ENCODE measurements at places on chromosomes 16 and 17.

DNA sequence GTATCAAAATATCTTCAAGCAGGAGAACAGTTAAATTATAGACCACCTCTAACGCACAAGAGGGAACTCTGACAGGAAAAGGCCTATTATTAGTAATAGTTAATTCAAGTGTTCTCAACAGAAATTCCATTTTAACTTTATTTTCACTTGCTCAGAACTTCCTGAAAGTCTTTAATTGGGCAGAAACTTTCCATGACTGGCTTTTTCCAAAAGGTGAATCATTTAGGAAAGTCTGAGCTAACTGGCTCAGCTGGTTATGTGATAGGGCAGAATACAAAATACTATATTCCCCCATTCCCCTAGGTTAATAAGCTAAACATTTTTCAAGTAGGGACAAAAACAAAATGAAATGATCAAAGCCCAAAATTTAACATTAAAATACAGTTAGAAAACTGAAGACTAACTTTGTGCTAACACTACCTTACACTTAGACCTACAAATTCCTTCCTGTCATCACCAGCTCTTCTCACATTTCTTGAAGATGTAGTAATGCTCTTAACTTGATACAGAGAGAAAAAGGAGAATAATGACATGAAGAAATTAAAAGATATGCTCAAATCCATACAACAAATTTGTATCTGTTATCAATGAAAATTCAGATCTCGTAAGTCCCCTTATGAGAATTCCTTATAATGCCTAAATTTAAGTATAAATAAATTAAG, 31.0 kb downstream of the CFDP1 start:
- DNase-seq, result no peak

DNA sequence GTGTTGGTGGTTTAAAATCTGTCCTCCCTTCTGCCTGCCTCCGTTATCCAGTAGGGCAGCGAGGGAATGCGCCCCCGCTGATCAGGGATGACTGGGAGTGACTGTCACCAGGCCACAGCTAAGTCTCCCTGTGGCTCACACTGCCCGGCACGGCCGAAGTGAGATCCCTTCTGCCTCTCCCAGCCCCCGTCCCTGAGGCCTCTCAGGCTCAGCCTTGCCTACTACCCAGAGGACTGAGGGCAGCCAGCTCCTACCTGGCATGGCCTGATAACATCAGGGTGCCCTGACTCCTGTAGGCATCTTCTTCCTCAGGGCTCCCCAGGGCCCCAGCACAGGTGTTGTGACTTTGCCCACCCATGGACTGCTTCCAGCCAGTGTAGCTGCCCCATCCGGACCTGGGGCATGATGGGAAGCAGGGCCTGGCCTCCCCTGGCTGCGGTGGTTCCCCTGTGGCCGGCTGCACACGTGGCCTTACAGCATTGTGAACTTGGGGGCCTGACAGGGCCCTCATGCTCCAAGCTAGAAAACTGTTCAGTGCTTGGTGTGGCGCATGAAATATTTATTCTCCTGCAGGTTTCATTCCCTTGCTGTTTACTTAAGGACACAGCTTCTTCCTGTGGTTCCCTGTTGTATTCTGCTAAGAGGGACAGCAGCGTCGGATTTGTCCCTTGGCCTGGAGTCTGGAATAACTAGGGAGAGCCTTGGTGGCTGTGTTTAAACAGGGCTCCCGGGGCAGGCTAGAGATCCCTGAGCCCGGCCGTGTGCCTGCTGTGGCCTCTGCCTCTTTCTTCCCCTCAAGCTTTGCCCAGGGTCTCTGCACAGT, 30.0 kb downstream of the GINS2 start:
- DNase-seq, result no peak

DNA sequence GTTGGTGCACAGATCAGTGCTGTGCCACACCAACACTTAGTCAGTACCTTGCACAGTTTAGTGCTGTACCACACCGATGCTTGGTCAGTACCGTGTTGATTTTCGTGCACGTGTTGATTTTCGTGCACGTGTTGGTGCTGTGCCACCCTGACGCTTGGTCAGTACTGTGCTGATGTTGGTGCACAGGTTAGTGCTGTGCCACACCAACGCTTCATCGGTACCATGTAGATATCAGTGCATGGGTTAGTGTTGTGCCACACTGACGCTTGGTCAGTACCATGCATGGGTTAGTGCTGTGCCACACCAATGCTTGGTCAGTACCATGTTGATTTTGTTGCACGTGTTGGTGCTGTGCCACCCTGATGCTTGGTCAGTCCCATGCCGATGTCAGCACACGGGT, 103.5 kb downstream of the NPIPB11 start:
- DNase-seq, result no peak

DNA sequence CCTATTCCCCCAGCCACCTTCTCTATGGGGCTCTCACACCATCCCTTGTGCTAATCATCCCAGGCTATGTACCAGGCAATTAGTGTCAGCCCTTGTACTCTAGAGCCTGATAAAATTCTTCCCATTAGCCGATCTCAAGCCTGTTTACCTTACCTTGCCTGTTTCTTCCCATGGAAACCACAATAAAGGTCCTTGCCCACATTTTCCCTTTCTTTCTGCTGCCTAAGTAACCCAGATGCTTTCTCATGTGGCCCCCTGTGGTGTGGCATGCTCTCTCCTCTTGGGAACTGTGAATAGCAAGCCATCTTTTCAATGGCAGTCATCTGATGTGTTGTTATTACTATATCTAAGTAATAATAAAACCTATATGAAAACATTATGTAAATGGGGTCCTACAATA, 265.8 kb upstream of the ELAC2 start:
- DNase-seq, result no peak

- no peak for DNase-seq
These were observed 121.0 kb downstream of the ANKRD11 start for GRCh38 chr16:89369266-89369895.

- no peak for DNase-seq
These were observed 75.3 kb upstream of the MED13 start for GRCh38 chr17:62140376-62140775.

DNA sequence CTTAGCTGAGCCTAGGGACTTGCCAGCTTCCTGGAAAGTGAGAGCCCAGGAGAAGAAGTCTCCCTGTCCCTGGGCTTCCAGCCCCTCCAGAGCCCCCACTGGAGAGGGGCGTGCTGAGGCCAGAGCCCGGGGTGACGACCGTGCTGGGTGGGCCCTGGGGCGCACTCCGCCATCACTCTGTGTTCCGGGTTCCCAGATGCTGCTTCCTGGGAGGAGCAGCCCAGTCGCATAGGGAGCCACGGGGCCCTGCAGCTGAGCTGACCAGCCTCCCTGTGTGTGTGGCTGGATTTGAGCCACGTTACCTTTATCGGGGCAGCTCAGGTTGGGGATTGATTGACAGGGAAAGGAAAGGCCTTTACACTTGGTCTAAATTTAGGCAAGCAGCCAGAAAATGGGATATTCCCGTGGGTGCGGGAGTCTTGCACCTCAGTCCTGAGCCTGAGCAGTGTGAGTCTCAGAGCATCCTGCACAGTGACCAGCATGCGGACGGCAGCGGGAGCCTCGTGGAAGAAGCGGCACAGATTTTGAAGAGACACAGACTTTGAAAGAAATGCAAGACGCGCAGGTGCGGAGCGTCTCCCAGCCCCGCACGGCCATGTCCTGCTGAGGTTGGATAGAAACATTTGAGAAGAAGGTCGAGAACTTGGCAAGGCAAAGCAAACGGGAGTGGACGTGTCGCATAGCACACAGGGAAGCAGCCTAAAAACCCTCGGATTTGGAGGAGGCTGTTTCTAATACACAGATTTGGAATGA, 51.3 kb upstream of the ZNF750 start:
- DNase-seq, result no peak

GRCh38 chr17:40541060-40541872, 24.0 kb downstream of the CCR7 start:
- no peak for DNase-seq

DNA sequence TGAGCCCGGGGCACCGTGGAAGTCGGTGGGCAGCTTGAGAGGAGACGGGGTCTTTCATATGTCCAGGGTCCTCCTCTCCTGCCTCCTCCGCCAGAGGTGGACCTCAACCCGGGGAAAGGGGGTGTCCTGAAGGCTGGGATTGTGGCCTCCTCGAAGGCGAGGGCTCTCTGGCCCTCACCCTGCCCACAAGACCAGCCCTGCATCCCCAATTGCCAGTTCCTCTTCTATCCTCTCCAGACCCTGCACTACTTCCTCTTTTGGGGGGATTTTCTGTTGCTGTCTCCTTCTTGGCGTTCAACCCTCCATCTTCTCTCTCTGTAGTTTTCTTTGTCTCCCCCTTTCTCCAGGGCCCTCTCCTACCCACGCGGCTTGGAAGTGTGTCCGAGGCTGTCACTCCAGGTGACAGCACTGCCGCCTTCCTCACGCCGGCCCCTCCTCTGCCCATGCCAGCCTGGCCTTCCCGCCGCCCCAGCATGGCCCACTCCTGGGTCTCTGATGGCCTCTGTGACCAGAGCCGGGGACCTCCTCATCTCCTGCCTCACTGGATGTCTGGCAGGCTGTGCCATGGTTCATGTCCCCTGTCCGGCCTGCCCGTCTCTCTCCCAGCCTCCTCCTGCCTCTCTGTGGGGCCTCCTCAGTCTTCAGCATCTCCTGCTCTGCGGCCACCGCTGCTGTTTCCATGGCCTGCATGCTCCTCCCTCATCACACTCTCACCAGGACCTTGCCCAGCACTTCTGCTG, 2.4 kb upstream of the ITGAX start:
- DNase-seq, result no peak

- DNase-seq, result no peak
These were observed 15.7 kb downstream of the CRLF3 start for GRCh38 chr17:30808785-30809286.

DNA sequence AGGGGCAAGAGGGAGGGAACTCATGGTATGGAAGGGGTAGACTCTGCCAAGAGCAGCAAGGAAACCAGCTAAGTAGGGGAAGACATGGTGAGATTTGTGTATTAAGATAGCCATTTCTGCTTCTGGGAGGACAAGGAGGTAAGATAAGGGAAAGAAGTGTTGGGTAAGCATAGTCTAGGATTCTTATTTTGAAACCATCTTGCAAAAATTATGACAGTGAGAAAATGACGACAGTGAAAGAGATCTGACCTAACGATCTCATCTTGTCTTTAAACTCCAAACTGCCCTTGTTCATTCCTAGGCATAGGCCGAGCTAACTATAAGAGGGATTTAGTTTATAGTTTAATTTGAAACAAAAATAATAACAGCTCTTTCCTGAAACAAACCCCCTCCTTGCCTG, 5.6 kb upstream of the RBL2 start:
- no peak for DNase-seq

GRCh38 chr17:3805581-3805980, 4.6 kb upstream of the ITGAE start:
- no peak for DNase-seq

- no peak for DNase-seq
These were observed 134.4 kb downstream of the SNX11 start for GRCh38 chr17:48241770-48242497.

DNA sequence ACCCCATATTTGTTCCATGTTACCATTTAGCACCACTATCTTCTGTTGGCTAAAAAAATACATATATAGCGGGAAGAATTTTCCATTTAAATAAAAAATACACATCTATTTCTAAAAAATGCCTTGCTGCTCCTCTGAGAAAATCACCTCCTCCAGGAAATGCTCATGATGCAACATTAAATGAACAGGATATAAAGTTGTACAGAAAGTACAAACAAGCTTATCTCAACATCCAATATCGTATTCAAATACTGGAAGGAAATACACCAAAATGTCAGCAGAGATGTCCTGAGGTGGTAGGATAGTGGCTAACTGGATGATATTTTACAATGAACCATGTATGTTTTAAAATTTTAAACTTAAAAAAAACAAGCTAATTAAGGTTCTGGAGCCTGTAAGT, 21.3 kb downstream of the GNA13 start:
- no peak for DNase-seq

DNA sequence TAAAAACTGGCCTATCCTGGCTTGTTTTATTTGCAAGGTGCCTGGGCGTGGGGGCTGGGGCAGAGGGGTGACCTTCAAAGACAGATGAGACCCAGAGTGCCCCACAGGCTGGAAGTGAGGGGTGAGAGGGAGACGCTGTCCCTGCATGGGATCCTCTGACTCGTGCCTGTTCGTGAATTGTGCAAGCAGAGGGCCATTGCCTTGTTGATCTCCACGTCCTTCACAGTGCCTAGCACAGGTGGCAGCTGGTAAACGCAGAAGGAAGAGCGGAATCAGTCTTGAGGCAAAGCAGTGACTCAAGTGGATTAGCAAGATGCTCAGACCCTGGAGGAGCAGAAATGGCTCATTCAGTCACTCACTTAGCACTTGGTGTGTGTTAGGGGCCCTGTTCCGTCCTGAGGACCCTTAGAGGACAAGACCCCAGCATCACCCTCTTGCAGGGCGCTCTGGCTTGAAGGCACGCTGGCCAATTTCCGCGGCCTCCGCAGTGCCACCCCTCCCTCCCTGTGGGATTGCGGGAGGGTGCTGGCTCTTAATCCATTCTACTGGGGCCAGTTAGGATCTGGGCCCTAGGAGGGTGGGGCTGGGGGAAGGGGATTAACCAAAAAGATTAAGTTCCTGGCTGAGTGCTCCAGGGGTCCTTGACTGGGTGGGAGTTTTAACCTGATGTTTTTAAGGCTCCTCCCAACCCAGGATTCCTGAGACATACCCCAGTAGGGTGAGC, 151.2 kb downstream of the CCDC182 start:
- peak; percentile 79 for DNase-seq

GRCh38 chr17:70096861-70097260, 21.8 kb downstream of the KCNJ16 start:
- no peak for DNase-seq

GRCh38 chr17:43599046-43599395, 52.9 kb upstream of the ETV4 start:
- DNase-seq, result no peak

DNA sequence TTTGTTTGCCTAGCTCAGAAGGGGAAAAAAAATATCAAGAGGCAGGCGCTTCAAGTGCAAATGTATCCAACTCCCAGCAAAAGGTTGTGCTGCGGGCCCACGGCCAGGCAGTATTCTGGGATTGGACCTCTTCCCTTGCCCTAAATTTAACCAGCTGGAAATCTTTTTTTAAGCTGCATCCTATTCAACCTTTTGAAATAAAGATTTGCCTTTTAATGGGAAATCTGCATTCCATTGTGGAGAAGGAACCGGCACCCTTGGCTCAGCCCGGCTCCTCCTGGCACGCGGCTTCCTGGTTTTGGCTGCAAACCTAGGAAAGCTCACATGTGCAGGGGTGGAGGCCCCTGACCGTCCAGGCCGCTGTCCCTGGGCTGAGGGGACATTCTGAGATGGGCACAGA, 38.8 kb upstream of the ENPP7 start:
- DNase-seq, result no peak

- peak; percentile 69 for DNase-seq
These were observed 57.1 kb upstream of the WSB1 start for GRCh38 chr17:27236717-27237315.

GRCh38 chr16:3856367-3857141, 24.0 kb downstream of the CREBBP start:
- DNase-seq, result no peak

- DNase-seq, result no peak
These were observed 1.6 kb downstream of the PYCARD start for GRCh38 chr16:31200821-31201568.

DNA sequence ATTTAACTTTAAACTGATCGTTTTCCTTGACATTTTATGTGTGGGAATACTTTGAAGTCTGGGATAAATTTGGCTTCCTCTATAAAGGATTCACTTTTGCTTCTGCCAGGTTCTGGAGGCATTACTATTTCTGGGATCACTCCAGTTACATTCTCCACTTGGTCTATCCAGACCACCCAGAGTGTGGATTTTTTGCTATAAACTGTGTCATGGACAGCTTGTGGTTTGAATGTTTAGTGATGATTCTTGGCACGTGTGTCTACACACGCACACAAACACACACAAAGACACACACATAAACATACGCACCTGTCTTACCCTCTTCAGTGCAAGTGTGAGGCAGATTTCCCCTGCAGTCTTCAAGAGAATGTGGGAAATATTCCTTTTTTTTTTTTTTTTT, 27.4 kb upstream of the MSI2 start:
- DNase-seq, result no peak
